ENCODE measurements at places on chromosomes 3 and 15.

GRCh38 chr3:127970966-127971592 lies 56.0 kb downstream of the KBTBD12 start:
- peak; percentile 49 for DNase-seq

- no peak for DNase-seq
Measured at GRCh38 chr3:87101861-87102625, 111.1 kb upstream of the VGLL3 start.

GRCh38 chr3:18382760-18383369 lies 42.3 kb downstream of the SATB1 start:
- no peak for DNase-seq

DNA sequence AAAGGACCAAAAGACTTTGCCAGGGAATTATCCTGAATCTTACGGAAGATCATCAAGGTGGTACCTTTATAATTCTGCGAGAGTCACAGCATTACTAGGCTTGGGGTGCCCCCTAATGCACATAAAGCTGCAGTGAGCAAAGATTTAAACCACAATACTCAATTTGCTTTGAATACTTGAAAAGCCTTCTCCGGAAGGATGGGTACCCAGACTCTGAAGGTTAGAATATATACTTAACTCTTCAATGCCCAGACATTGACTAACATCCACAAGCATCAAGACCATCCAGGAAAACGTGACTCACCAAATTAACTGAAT lies 117.8 kb upstream of the KCNH8 start:
- DNase-seq, result no peak

DNA sequence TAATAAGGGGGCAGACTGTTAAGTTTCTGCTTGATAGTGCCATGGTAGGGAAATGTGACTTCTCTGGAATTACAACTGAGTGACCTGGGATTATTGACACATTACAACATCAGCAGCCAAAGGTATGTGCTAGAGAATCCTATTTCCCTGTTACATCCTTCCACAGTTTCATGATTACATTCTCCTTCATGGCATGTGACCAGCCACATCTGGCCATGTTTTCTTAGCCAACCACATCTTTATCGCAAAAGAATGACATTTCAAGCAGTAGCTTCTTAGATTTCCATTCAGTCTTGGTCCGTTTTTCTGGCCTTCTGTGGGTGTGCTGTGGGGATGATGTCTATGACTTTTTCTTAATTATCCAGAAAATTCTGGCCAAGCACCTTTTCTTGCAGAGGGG lies 45.4 kb upstream of the CTDSPL start:
- no peak for DNase-seq

DNA sequence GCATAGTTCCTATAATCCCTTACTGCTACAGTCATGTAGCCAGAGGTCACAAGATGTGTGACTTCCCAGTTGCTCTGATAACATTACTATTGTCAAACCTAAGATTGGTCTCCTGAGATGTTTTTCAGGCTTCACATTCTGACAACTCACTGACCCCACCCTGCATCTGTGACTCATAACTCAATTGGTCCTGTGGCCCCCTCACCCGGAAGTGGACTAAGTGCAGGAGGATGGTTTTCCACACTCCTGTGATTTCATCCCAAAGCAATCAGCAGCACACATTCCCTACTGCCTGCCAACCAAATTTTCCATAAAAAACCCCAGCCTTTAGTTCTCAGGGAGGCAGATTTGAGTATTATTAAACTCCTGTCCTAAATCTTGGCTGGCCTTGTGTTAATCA lies 564.9 kb upstream of the ZNF385D start:
- DNase-seq, result no peak

DNA sequence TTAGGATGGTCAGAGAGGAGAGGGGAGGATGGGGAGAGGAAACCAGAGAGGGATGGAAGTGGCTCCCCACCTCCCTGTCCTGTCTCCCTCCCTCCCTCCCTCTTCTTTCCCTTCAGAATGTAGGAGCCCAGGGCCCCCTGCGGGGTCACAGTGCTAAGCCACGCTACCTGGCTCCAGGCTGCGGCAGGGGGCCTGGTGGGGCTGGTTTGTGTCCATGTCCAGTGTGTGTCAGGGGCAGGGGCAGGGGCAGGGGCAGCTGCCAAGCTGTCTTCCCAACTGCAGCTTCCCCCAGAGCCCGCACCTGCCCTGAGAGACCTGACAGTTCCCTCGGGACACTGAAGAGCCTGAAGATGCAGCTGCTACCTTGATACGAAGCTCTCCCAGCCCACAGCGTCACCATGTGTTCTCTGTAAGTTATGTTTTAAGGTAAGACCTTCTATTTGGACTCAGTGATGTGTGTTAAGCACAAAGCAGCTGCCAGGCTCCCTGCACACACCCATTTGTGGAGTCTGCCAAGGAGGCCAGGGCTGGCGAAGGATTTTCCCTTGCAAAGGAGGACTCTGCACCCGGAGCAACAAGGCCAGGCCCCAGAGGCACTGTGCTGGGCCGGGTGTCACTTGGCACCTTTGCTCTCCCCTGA lies 121.8 kb upstream of the SMAD3 start:
- DNase-seq, result no peak

DNA sequence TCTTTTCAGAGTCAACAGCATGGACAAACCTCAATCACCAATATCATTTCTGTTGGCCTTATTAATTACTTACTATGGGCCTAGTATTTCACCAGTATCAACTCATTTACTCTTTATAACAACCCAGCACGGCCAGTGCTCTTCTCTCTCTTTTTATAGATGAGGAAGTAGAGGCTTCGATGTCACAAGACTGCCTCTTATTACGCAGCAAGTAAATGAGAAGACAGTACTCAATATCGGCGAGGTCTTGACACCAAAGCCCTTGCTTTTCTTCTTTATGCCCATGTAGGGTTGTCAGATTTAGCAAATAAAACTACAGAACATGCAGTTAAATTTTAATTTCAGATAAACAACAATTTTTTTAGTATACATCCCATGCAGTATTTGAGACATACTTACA lies 99.0 kb upstream of the KCNMB2 start:
- DNase-seq, result no peak

DNA sequence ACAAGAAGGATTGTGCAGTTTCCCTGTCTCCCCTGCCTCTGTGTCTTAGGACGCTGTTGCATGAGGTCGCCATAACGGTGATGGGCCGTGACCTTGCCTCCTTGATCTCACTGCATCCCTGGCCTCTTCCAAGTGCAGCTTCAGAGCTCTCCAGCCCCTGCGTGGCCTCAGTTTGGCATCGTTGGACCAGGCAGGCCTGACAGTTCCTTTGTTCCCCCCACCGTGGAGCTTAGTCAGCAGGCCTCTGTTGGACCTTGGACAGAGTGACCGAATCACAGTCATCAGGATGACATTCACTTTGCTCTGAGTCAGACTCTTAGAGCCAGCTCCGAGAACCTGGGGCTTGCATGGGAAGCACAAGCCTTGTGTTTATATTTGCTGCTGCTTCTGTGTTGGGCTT lies 139.4 kb downstream of the OPA1 start:
- no peak for DNase-seq

- DNase-seq, result no peak
Measured at GRCh38 chr15:78342021-78342420, 1.9 kb downstream of the CRABP1 start.

- DNase-seq, result no peak
Measured at GRCh38 chr15:57872281-57873030, 165.9 kb downstream of the POLR2M start.

DNA sequence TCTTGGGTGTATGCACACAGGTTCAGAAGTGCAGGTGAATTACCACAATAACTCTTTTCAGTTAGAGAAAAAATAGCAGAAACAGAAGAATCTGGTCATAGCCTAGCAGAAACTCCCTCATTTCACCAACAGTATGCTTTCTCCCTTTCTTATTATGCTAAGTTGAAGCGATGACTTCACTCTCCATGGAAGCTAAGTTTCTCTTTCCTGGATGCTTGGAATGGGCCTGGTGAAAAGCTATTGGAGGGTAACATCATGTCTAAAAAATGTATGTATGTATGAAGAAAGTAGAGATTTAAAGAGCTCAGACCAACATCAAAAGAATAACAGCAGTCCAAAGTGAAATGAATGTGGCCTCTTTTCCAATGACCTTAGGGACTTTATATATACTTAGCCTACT lies 145.5 kb downstream of the TIGIT start:
- DNase-seq, result no peak

DNA sequence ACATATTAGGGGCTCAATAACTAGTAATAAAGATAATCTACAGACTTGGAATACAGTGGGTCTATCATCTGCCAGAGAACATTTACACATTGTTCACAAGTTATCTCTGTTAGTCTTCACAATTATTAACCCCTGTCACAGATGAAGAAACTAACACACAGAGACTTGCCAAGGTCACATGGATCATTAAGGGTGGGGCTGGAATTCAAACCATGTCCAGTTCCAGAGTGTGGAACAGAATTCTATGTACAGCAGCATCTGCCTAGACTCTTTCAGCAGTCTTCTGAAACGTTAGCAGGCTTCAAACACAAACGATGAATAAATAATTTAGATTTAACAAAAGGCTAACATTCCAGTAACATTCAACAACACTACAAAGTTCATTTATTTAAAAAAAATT lies 673.9 kb upstream of the NR2F2 start:
- DNase-seq, result no peak

DNA sequence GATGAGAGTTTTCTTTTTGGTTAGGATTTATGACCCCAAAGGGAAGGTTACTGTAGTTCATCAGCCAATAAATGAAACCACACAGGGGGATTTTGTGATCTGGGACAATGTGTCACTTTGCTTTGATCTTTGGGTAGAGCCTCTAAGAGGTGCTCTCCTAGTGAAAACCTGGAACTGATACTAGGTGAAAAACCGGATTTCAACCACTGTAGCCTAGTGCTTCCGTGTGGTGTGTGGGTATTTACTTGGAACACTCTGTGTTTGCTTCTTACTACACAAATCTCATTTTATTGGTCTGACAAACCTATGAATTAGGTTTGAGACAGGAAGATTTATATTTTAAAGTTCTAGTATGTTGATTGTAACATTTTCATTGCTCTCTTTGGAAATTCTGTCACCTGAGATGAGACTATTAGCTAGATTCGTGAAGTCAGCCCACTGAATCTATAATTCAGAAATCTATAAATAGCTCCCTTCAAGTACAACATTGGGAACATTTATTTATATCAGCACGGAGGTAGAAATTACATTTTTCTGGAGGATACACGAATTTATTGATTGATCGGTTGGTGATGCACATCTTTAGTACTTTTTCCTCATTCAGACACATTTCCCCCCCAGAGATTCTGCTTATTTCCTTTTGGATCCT lies 119.8 kb downstream of the AKAP13 start:
- no peak for DNase-seq

- no peak for DNase-seq
Measured at GRCh38 chr3:45169125-45169904, 23.1 kb upstream of the CDCP1 start.

DNA sequence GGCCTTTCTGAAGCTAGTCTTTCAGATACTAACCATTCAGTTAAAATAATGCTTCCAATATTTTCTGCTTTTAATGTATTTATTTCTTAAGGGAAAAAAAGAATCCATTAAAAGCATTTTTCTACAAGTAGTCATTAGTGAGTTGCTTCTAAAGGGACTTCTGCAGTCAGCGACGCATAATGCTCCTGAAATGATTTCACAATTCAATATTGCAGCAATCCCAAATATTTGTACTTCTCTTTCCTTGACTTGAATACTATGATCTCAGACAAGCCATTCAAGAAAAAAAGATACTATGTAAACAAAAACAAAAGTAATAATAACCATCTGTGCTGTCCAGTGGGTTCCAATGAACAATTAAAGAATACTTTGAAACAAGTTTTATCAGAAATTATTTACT lies 681.0 kb downstream of the DIPK2A start:
- DNase-seq, result no peak

DNA sequence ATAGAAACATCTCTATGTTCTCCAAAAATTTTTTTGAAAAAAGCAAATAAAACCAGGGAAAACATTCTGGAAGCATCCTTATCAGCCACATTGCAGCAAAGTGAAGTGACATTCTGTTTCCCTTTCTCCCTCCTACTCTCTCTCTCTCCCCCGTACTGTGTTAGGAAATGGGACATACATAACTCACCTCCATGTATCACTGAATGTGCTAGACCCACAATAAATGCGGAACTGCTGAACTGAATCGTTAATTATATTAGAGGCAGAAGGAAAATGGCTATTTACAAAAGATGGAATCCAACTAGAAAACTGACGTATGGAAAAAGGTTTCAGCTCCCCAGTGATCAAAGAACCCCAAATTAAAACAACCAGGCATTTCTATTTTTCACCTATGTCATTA lies 129.8 kb downstream of the MINAR1 start:
- DNase-seq, result no peak

DNA sequence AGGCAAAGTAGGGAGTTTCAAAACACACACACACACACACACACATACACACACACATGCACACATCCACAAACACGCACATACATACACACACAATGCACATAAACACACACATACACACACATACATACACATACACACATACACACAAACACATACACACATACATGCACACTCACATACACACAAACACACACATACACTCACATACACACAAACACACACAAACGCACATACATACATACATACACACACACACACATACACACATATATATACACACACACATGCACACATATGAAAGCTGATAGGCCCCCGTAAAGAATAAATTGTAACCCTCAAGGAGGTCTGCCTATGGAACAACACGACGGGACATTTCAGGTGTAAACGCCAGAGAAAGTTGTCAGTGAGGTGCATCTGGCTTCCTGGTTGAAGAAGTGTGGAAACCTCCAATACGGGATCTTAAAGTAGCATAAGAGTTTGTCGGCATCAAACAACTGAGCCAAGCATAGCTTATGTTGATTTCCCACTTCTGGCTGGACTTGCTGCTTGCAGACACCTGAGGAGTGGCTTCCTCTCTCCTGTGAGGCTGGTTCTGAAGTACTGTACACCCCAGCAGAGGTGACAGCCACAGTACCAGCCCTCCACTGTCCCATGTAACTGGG lies 5.8 kb downstream of the RFTN1 start:
- DNase-seq, result no peak

DNA sequence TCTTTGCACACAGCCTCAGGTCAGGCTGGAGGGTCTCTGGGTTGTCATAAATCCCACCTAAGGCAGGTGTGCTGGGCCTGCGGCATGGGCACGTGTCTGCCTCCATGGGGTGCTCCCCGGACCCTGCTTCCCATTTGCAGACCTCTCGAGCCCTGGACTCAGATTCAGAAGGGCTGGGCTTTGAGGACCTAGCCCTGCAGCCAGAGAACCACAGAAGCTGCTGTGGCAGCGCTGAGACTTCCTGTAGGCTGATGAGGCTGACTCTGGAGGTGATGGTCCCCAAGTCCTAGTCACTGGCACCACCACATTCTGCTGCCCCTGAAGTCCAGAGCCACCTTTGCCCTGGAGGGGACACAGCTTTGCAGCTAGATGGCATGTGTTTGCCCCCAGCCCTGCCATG lies 156.4 kb downstream of the LRRC28 start:
- no peak for DNase-seq

GRCh38 chr3:124992041-124992440 lies 57.5 kb upstream of the MUC13 start:
- DNase-seq, result no peak

DNA sequence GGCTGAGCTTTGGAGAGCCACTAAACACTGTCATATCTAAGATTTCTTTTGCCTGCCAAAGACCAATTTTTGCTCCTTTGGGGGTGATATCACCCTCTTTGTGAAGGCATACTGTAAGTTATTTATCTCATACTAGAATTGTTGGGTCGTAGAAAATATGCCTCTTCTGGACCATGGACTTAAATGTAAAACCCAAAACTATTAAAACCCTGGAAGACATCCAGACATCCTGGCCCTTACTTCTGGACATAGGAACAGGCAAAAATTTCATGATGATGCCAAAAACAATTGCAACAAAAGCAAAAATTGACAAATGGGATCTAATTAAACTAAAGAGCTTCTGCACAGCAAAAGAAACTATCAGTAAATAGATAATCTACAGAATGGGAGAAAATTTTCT lies 172.2 kb downstream of the ATG7 start:
- no peak for DNase-seq

All from GM13977 (cell line).